Gastroesophageal sphincter (tissue), 4 donors: ENCODE measurements at places on chromosomes 2 and 18.

GRCh38 chr2:11478899-11479605, 13.1 kb upstream of the E2F6 start:
- ATAC-seq: no peak

- ATAC-seq: no peak
These were observed 593.4 kb upstream of the LRATD1 start for GRCh38 chr2:14039134-14039533.

DNA sequence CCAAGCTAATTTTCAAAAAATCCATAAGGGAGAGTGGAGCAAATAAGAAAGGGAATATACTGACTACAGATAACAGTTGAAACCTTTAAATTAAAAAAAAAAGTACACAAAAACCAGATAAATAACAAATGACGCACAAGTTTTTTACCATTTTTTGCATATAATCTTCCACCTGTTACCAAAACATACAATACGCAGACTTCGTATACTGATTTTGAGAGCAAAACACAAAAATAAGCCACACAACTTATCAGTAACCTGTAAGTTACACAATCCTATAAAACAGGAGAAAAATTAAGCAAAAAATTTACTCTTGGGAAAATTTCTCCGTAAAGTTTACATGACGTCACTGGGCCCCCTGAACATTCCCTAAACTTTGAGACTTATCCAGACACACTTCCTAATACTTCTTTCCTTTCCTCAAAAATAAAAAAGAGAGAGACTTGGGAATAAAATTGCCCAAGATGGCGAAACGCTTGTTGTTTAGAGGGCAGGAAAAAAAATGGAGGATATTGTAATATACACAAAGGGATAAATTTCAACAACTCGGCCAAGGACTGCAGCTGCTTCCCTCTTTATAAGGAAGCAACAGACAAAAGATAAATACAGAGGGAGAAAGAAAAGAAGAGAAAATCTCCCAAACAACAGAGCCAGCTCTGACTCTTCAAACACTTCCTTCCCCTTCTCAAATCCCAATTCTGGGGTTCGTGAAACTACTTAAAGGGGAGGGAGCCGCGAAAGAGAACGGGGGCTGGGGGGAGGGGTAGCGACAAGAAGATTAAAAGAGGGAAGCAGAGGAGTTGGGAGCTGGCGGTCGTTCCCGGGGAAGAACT, 1.6 kb downstream of the BAZ2B start:
- peak; percentile 71 for ATAC-seq

- no peak for ATAC-seq
These were observed 164.1 kb downstream of the GREB1L start for GRCh38 chr18:21406116-21406515.

DNA sequence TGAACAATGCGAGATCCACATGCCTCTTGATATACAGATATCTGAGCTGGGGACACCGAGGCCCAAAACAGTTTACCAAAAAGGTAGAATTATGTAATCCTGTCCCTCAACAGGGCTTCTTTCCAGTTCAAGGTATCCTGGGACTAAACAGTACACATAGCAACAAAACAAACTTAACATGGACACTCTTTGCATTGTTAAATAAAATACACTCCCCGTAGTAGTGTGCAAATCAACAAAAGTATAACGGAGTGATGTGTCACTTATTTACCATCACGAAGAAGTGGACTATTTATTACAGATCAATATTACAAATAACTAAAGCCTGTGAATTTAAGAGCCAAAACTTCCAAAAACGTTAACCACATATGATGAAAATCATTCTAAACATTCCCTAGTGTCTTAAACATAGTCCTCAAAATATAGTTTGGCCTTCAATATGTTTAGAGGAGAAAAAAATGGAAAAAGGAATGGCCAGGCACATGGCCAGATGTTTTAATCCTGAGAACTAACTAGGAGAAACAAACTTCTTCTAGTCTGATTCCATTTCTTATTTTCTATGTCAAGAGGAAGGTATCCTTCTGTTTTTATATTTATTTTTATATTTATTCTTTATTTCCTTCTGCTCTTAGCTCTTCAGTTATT, 377.5 kb downstream of the OSR1 start:
- ATAC-seq: no peak

- no peak for ATAC-seq
These were observed 70.3 kb upstream of the KLHL29 start for GRCh38 chr2:23314687-23315086.

DNA sequence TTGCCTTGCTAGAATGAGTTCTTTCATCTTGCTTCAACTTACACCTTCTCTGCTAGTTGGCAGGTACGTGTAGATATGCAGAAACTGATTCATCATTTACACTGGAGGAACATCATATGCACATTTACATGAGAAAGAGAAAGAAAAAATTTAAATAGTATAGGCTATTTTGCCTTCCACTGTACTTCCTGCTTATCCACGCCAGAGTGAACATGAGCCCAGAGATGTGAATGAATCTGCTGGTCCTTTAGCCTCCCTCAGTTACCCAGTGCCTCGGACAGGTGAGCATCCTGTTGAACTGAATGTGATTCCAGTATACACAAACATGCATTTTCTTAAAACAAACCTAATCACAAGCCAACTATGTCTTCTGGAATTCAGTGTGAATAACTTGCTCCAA, 83.6 kb downstream of the SESTD1 start:
- ATAC-seq: no peak

- no peak for ATAC-seq
These were observed 77.5 kb upstream of the SERTAD2 start for GRCh38 chr2:64731263-64731643.

DNA sequence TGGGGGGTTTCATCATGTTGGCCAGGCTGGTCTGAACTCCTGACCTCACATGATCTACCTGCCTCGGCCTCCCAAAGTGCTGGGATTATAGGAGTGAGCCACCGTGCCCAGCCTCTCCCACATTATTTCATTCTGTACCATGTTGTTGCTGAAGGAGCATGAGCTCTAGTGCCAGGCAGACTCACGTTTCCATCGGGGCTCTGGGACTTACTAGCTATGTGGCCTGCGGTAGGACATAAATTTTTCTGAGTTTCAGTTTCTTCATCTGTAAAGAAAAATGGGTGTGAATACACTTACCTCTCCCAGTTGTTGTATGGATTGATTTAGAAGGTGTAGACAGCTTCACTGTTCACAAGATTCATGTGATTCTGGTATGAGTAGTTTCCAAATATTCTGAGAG, 30.8 kb upstream of the CCL20 start:
- no peak for ATAC-seq

GRCh38 chr2:190887089-190887488, 6.5 kb downstream of the GLS start:
- no peak for ATAC-seq

GRCh38 chr2:128493880-128494279, 175.2 kb upstream of the HS6ST1 start:
- ATAC-seq: no peak

DNA sequence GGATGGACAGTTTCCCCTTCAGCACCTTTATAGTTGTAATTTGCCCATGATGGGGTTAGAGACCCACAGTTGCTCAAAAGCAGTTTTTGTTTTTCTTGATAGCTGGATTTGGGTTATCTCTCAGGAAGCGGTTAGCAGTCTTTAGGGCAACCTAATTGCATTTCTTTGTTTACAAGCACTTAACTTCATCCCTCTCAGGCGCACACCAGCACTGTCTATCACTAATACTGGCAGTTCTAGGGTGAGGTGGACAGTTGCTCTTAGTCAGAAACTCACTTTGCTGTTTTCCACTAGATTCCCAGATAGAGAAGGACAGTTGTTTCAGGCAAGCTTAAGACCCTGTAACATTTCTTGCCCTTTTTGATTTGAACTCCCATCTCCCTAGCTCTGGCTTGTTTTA, 146.0 kb downstream of the AGAP1 start:
- no peak for ATAC-seq

DNA sequence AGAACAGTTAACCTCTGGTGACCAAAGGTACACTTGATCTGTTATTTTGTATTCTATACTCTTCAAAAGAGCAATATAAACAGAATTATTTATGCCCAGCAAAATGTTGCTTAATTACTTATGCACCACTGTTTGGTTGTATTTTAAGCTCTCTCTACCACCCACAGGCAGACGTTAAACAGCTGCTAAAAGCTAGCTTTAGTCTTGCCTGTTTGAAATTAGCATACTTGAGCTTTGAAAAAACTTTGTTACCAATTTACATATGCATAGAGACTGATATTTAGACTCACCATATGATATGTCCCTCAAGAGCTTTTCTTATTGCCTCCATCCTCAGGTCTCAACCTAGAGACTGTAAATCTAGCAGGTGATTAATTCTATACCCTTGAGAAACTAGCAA, 426.9 kb downstream of the NR4A2 start:
- no peak for ATAC-seq

DNA sequence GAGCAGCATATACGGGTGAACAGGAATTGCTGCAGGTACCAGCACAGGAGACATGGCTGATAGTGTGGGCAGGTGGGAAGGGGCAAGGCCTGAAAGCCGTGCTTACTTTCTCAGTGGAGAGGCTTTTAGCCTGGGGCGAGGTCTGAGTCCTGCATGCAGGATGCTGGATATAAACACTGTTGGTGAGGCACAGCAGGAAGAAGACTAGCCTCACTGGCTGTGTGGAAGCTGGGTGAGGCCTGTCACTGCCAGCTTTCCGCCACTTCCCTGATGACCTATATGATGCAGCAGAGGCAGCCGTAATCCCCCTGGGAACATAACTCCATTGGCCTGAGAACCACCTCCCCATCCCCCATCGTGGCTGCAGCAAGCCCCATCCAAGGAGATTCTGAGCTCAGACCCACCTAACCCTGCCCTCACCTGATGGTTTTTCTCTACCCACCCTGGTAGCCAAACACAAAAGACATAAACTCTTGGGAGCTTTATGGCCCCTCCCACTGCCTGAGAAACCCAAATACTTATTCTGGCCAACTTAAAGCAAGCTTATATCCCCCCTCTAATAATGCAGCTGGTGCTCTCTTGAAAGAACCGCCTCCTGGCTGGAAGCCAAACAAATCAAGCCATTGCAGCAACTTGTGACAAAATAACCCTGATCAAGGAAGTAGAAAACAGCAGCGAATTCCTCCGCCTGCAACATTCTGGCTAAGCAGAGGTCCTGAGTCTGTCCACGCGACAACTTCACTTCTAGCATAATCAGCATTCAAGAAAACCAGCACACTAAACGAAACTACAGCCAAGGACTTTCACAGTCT, 54.6 kb upstream of the DSC1 start:
- no peak for ATAC-seq

- ATAC-seq: no peak
These were observed 19.1 kb downstream of the FAM117B start for GRCh38 chr2:202653890-202654289.

GRCh38 chr2:189125195-189125594, 54.4 kb downstream of the COL5A2 start:
- no peak for ATAC-seq
